Activated CD4-positive, CD25-positive, alpha-beta regulatory T cell treated with anti-CD3 and anti-CD28 coated beads, Interleukin-2, amount 50 U/mL, for 16 hours (primary cell): ENCODE measurements at places on chromosomes 3 and 15.

DNA sequence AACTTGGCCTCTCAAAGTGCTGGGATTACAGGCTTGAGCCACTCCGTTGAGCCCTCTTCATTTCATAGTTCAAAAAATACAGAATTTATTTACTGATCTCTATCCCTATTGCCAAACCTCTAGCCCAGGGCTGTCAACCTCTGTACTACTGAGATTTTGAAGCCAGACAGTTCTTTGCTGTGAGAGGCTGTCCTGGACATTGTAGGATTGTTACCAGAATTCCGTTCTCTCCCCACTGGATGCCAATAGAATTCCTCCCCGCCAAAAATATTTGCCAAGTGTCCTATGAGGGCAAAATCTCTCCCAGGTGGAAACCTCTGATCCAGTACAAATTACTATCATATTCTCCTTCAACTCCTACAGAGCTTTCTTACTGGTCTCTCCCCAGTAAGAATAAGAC is 29.6 kb upstream of the ADAMTS9 start:
- DNase-seq = no peak

DNA sequence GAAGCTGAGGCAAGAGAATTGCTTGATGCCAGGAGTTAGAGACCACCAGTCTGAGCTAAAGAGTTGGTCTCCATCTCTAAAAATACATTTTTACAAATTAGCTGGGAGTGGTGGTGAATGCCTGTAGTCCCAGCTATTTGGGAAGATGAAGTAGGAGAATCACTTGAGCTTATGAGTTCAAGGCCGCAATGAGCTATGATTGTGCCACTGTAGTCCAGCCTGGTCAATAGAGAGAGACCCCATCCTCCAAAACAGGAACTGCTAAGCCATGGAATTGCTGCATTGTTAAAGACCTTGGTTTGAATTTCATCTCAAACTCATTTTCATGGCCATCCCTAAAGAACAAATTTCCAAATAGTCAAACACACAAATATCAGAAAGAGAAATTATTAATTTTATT is 113.9 kb upstream of the AGTR1 start:
- DNase-seq = no peak

GRCh38 chr15:57108296-57108695 is 189.9 kb downstream of the TCF12 start:
- DNase-seq = no peak

DNA sequence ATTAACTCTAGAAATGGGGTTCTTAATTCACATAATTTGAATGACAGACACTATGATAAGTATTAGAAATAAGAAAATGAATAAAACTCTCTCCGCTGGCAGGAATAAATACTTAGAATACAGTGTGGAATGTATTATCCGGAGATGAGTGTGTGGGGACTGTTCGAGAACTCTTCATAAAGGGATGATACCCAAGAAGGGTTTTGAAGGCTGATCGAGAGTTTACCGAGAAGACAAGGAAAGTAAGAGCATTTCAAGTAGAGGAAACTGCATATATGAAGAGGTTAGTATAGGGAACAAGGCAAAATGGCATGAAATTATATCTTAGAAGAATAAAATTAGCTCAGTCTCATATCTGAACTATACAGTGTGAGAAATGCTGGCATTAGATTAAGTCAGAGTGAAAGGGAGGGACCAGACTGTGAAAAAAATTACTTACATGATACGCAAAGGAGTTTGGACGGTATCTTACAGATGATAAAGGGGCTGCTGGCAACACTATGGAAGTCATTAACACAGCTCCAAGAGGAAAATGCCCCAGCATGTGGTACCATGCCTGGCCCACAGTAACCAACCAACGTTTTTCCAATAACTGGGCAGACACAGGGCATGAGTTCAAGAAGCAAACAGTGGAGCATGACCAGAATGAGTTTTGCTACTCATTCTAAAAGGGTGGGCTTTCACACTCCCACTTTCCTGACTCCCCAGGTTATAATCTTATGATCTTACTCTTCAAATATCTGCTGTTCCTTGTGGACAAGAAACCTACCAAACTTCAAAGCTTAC is 6.5 kb downstream of the DCBLD2 start:
- DNase-seq = no peak

DNA sequence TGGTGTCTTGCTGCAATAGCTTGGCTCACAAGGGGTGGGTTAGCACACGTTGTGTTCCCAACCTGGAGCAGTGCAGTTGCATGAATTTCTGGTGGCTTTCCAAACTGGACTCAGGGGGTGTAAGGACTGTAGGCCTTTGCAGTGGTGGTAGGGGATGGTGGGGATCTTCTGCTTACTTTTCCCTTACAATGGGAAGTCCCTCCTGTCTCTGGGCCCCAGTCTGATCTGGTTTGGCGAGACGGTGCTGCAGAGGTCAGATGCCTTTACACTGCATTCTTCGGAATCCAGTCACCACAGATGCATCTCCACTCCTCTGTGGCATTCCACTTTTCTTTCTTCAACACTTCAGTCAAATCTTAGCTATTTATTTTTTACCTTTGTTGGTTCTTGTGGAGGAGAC is 132.1 kb downstream of the DOCK3 start:
- DNase-seq = no peak

DNA sequence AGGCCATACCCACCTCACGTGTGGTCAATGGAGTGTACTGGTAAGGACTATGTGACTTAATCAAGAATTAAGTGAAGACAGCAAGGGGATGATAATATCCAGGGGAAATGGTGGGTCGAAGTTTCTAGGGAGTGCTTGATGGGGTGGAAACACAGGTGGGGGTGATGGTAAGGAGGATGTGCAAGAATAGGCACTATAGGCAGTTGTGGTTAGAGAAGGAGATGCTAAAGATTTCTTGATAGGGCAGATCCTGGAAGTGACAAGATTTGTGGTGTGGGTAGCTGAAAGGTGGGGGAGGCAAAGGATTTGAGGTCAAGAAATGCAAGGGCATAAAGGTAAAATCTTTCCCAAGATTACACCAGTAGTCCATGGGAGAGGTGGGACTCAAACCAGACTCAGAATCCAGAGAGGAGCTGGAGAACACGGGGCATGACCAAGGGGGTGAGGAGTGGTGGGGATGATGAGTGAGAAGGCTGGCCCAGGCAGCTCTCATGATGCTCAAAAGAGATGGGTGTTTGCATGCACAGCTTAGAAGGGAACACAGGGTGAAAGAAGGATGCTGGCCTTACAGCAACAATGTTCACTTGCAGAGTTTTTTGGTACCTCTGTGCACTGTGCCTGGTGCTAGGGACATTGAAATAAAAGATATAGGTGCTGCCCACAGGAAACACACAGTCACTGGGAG is 78.4 kb downstream of the CCR1 start:
- DNase-seq = no peak

- no peak for DNase-seq
These were observed 55.0 kb upstream of the NR2E3 start for GRCh38 chr15:71755092-71755970.

DNA sequence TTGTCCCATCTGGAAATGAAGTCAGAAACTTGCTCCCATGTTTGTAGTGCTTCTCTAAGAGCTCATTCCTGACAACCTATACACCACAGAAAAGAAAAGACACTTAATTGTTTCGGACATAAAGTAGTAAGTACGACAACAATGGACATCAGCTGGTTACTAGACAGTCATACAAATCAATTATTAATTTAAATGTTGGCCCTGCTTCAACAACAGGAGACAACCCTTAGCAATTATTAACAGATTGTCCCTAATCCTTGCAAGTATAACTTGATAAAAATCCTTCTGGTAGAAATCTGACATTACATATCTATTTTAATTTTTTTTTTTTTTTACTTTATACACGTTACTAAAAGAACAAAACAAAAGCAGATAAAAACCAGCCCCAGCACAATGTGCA is 29.8 kb downstream of the ERICH6 start:
- no peak for DNase-seq

- no peak for DNase-seq
These were observed 117.2 kb upstream of the LRRC3B start for GRCh38 chr3:26505399-26505798.

DNA sequence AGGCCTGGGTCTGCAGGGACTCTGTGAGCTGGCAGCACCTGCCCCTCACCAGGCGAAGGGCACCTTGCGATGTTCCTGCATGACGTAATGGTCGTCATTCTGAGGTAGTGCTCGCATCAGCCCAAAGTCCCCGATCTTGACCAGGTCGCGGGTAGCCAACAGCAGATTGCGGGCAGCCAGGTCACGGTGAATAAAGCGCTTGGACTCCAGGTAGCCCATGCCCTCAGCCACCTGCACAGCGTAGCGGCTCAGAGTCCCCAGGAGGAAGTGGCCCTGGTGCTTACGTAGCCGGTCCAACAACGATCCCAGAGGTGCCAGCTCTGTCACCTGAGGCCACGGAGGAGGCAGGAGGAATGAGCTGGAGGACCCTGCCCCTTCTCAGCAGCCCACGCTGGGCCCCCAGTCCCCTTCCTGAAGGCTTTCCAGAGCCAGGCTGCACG is 26.3 kb downstream of the TNK2 start:
- no peak for DNase-seq

DNA sequence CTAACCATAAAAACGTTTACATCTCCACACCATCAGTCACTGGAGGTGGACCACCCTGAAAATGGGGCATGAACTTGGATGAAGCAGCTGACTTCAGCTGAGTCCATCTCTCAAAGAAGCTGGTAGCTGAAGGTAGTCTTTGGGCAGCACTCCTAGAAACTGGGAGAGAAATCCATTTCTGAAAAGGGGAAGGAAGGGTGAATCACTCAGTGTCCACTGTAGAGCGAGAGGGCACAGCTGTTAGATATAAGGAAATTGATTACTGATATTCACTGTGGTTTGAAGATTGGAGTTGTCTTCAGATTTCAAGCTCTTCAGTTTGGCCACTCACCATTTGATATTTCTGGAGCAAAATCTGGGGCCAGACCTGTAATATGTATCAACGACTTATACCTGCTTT is 499.0 kb upstream of the UBE2E2 start:
- DNase-seq = no peak

GRCh38 chr15:62287066-62287857 is 122.2 kb upstream of the C2CD4B start:
- DNase-seq = no peak

DNA sequence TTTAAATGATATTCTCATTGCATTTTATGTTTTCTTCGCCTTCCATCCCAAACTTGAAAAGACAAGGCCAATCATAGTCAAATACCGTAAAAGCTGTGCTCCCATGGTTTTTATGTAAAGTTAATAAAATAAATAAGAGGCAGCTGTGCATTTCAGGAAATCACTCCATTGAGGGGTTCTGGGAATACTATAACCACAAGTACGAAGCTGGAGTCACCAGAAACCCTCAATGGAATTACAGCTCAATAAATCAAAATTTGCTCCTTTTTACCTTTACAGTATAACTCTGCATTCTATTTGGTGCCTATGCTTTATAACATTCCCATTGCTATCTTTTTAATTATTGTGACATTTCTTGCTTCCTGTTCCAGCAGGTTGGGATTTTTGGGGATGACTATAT is 77.2 kb downstream of the C3orf38 start:
- DNase-seq = no peak

DNA sequence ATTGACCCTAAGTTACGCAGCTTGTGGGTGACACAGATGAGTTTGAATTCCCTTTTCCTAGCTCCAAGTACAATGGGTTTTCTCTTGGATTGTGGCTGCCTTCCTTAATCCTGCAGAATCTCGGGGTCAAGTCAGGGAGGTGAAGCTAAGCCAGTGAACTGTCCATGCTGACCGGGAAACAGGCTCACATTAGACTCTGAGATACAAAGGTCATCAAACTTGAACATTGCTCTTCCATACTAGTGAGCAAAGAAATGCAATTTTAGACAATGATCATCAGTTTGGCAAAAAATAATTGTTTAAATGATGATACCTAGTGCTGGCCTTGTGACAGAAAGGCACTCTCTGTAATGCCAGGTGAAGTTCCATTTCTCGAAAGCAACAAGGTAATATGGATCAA is 31.6 kb downstream of the SLC6A1 start:
- no peak for DNase-seq

DNA sequence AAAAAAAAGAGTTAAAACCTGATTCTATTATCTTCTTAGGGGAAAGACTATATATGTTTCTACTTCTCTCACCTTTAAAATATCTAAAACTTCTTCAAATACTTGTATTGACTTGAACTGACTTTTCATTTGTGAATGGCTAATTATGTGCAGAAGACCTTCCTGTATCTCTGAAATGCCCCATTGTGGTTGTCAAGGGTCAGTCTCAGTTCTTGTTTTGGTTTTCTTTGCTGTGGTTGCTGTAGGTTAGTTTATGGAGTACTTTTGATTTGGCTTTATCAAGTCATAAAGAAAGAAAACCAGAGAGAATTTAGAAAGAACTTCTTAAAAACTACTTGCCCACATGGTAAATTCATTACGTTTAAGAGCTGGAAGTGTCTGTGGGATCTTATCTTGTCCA is 345.3 kb upstream of the POU1F1 start:
- no peak for DNase-seq

DNA sequence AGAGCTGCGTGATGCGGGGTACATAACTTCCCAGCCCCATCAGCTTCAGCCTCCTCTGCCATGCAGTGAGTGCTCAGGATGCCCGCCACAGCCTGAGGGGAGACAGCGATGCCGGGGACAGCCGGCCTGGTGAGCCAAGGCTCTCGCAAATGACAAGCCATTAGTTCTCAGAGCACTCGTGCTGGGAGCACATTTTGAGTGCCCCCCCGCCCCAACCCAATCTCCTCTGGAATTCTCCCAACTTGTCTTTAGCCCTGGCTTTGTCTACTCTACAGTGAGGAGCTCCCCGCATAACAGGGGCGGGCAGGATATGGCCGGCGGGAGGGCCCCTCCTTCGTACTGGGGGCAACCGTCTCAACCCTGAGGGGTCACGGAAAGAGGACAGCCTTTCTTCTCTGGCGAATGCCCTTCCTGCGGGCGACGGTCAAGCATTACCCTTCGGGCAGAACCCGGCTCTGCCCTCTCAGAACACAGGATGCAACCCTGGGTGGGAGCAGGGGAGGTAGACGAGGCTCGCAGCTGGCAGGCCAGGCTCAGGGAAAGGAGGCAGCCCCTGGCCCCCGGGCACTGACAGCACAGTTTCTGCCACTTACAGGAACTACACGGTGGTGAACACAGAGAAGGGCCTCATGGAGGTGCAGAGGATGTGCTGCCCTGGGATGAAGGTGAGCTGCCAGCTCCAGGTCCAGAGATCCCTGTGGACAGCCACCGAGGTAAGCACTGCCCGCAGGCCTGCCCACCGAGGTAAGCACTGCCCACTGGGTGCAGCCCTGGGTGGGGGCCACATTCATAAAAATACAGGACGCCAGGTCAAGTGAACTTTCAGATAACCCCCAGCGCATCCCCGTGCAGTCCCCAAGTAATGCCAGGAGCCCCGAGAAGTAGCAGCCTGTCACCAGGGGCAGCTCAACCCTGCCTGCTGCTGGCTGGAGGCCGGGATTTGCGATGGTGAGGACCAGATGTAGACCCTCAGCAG is 141.7 kb downstream of the LRRK1 start:
- no peak for DNase-seq

GRCh38 chr3:121063628-121064027 is 155.6 kb downstream of the STXBP5L start:
- no peak for DNase-seq

DNA sequence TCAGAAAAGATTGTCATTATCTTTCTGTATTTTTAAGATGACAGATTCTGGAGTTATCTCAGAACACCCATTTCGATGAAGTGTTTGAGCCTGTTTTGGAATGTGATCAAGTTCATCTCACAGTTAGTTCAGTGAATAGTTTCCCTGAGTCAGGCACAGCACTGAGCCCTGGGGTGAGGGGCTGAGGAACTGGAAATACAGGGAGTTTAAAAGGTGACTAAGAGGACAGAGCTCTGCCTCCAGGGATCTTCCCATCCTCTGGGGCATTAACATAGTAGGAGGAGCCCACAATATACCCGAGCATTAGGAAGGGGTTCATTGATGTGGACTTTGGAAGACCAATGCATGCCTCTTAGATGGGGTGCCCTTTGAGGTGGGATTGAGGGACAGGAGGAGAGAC is 355.1 kb downstream of the CLSTN2 start:
- no peak for DNase-seq

- no peak for DNase-seq
These were observed 45.2 kb downstream of the RGMA start for GRCh38 chr15:93043621-93044300.
